ENCODE measurements at places on chromosomes 2 and 18.
A peak's percentile ranks its signal among the peaks of the same experiment; 100 is the strongest.

DNA sequence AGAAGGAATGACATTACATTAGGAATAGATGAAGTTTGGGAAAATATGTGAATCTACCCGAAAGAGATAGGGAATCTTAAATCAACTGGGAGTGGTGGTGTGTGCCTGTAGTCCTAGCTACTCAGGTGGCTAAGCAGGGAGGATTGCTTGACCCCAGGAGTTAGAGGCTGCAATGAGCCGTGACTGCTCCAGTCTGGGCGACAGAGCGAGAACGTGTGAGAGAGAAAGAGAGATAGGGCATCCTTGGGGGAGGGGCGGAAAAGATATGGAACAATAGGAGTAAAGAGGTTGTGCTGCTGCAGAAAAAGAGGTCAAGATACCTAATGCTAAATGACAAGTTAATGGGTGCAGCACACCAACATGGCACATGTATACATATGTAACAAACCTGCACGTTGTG is 47.1 kb upstream of the ADAM23 start:
- no peak for DNase-seq

GRCh38 chr18:70279470-70279869 is 9.4 kb upstream of the SOCS6 start:
- DNase-seq: no peak

DNA sequence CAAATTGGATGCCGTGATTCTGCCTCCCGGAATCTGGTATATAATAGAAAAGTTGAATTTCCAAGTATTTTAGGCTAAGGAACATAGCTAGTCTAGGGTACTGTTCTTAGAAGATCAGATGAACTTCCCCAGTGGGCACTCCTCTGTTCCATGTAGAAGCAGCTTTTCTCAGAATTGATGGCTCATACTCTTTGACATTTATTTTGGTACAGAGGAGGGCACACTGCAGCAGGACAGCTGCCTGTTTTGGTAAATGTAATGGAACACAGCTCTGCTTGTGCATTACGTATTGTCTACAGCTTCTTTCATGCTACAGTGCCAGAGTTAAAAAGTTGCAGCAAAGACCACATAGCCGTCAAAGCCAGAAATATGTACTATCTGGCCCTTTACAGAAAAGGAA is 10.8 kb downstream of the YPEL5 start:
- no peak for DNase-seq

DNA sequence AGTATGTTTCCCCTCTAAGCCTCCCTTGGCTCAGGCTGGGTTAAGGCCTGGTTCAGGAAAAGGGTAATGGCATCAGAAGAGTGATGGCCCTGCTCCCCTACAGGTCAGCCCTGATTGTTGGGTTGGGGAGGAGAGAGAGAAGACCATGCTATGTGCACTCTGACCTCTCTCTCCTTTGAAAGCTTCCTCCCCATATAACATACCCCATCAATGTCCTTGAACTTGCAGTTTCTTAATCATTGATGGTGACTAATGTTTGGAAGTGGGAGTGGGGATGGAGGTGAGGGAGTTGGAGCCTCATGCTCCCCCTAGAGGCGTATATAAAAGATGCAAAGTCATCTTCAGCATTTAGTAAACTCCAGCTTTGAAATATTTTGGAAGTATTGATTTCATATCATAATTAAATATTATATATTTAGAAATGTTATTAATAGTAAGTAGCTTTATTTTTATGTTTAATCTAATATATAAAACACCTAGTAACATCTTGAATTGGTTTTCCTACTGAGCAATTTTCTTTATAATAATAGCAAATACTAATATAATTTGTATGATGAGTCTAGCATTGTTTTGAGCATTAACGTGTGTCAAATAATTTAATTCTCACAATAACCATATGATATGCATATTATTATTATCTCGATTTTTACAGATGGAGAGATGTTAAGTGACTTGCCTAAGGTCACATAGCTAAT is 8.8 kb downstream of the PLCL1 start:
- peak; percentile 22 for DNase-seq

- DNase-seq: no peak
These were observed 189.7 kb downstream of the ADCYAP1 start for GRCh38 chr18:1094409-1094808.

DNA sequence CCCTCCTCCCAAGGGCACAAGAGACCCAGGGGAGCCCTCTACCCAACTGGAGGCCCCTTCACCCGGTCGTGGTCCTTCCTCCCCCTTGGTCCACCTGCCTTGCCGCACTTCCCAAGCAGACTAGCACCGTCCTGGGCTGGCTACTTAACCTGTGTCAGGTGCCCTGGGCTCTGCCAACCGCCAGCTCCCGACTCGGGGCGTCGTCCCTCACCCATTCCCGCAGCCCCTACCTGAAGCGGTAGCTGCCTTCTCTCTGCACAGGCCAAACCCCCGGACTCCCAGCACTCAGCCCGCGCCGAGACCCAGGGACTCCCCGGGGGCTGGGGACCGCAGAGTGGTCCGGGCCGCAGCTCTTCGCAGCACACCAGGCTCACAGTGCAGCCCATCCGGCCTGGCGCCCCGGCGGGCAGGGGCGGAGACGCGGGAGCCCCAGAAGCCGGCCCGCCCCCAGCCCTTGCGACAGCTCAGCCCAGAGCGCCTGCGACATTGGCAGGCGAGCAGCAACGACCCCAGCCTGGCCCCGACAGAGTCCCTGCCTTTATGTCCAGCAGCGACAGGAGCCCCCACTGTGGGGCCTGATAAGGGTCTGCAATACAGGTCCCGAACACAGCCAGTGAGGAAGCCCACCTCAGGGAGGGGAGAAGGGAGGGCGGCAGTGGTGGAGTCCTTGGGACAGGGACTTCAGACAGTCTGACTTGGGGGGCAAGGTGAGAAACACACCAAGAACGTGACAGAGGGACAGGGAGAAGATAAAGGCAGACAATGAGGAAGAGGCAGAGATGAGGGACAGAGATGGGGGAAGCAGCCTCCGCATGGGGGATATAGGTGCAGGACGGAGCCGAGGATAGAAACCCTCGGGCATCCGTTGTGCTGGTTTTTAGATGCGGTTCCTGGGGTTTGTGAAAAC is 31.0 kb upstream of the TNS1 start:
- DNase-seq: no peak

- DNase-seq: no peak
These were observed 293.8 kb upstream of the CHAC2 start for GRCh38 chr2:53473775-53474311.

DNA sequence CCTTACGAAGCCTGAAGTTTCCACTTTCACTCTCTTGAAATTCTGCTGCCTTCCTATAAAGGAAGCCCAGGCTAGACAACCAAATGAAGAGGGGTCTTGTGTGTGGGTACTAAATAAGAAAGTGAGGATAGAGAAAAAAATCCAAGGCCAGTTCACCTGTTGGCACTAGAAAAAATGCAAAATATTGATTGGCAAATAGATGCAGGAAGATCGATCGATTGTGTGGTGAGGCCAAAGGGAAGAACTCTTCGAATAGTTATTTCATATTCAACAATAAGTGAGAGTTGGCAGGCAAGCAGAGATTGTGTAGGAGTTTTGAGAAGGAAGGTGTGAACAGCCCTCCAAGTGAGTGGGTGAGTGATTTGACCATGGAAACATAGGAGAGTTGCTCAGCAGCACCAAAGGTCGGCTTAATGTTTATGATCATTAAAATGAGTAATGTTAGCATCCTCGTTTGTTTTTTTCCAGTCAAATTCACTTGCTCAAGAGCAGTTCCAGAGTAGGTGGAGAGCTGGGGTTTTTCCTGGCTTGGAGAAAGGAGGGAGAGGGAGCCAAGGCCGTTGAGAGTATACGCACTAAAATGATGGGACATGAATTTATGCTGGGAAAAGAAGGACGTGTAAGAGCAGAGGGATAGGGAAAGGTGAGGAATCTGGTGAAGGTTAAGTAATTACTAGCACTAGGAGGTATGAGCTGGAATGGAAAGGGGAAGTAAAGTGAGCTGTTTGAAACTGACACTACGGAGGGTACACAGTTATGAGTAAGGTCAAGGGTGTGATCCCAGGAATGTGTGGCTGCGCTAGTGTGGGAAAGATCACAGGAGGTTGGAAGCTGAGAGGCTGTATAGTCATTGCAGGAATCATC is 1.1 kb upstream of the NAPG start:
- peak; percentile 65 for DNase-seq

GRCh38 chr2:104049981-104050380 is 803.9 kb upstream of the POU3F3 start:
- DNase-seq: no peak

- DNase-seq: no peak
These were observed 100.8 kb downstream of the ZNF532 start for GRCh38 chr18:58965291-58966004.

DNA sequence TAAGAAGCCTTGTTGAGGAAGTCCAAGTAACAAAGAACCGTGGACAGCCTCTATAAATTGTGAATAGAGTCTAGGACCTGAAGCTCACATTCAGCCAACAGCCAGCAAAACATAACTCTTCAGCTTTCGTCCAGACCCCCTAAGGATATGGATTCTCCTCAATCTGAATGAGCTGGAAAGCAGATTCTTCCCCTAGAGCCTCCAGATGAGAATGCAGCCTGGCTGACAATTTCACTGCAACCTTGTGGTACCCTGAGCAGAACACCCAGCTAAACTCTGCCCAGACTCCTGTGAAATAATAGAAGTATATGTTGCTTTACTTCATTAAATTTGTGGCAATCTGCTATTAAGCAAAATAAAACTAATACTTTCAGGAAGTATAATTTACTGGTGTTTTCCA is 483.5 kb upstream of the SLC8A1 start:
- DNase-seq: no peak

Data from HL-60 (cell line).